GM10248 (cell line): ENCODE measurements at places on chromosomes 7 and 10.

GRCh38 chr10:119575506-119575905 is 21.3 kb downstream of the TIAL1 start:
- no peak for DNase-seq

DNA sequence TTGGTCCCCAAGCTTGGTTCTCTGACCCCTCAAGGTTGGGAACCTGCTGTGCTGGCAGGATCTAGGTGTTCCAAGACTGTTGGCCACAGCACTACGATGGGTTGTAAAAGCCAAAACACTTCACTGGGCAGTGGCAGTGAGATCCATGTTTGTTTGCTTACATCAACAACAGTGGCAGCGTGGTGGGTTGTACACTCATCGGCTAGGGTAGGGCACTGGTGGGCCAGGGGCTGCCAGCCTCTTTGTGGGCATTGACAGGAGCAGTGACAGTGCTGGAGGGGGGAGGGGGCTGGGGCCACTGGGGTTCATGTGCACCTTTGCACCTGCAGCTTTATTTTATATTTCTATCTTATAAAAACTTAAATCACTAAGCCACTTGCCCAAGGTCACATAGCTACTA is 126.7 kb upstream of the ZWINT start:
- no peak for DNase-seq

GRCh38 chr10:87782721-87783120 is 35.3 kb downstream of the ATAD1 start:
- no peak for DNase-seq

GRCh38 chr7:99083068-99083651 is 60.7 kb downstream of the SMURF1 start:
- DNase-seq, result no peak

- no peak for DNase-seq
Measured at GRCh38 chr7:84786073-84786472, 400.8 kb downstream of the SEMA3D start.
